ENCODE measurements at places on chromosomes 4 and X.

DNA sequence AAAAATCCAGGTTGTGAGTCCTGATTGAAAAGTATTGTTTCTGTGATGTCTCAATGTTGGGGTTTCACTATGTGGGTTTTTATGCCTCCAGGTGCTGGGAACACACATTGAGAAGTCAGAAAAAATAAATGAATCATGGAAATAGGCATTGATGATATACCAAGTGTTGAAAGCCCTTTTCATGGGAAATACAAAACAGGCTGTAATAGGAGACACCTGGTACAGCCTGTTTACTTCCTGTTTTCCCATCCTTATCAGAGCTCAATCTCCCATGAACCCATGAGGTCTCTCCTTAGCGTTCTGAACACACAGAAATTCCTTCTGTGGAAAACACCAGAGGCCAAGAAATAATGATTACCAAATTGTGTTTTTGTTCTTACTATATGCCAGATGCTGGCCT lies 106.3 kb upstream of the BOD1L1 start:
- no peak overlapping the region for H3K27ac ChIP-seq
- H3K4me3 ChIP-seq: no peak overlapping the region
- no peaks in the 10 kb centered on the region for H3K4me1 ChIP-seq
- H3K27me3 ChIP-seq: no peaks in the 10 kb centered on the region
- DNase-seq: peak; percentile 5

- no peaks in the 10 kb centered on the region for H3K4me1 ChIP-seq
- no peaks in the 10 kb centered on the region for H3K27me3 ChIP-seq
- peak; percentile 61 for DNase-seq
- no peak overlapping the region for H3K27ac ChIP-seq
These were observed 316.7 kb upstream of the DIPK2B start for GRCh38 chrX:45517090-45517973.

- no peaks in the 10 kb centered on the region for H3K27me3 ChIP-seq
- H3K36me3 ChIP-seq: no peaks in the 10 kb centered on the region
- no peaks in the 10 kb centered on the region for H3K4me1 ChIP-seq
- no peak for DNase-seq
- no peak overlapping the region for H3K27ac ChIP-seq
These were observed 462.0 kb downstream of the GABRG1 start for GRCh38 chr4:45661893-45662292.

DNA sequence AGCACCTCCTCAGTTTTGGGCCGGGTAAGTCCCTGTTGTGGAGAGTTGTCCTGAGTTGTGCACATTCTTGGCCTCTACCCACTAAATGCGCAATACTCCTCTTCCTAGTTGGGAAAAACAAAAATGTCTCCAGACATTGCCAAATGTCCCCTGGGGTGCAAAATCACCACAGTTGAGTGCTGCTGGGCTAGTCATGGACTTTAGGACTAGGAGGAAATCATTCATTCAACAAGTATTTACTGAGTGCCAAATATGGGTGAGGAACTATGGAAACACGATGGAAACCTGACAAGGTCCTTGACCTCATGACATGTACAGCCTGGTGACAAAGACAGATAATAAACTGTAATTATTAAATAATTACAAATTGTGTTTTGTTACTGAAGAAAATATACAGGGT lies 71.6 kb downstream of the STX18 start:
- H3K4me1 ChIP-seq: no peaks in the 10 kb centered on the region
- no peak overlapping the region for H3K27ac ChIP-seq
- no peak overlapping the region for H3K4me3 ChIP-seq
- H3K36me3 ChIP-seq: no peaks in the 10 kb centered on the region
- no peaks in the 10 kb centered on the region for H3K27me3 ChIP-seq
- DNase-seq: no peak

- peak; percentile 13 for DNase-seq
- H3K27me3 ChIP-seq: no peaks in the 10 kb centered on the region
- no peaks in the 10 kb centered on the region for H3K36me3 ChIP-seq
- H3K4me3 ChIP-seq: no peak overlapping the region
These were observed 5.4 kb downstream of the SCARB2 start for GRCh38 chr4:76208005-76208765.

- H3K27me3 ChIP-seq: no peaks in the 10 kb centered on the region
- H3K4me1 ChIP-seq: no peaks in the 10 kb centered on the region
- H3K27ac ChIP-seq: no peak overlapping the region
- DNase-seq: no peak
- H3K36me3 ChIP-seq: no peaks in the 10 kb centered on the region
These were observed 13.9 kb downstream of the SLC2A9 start for GRCh38 chr4:10007436-10007740.

DNA sequence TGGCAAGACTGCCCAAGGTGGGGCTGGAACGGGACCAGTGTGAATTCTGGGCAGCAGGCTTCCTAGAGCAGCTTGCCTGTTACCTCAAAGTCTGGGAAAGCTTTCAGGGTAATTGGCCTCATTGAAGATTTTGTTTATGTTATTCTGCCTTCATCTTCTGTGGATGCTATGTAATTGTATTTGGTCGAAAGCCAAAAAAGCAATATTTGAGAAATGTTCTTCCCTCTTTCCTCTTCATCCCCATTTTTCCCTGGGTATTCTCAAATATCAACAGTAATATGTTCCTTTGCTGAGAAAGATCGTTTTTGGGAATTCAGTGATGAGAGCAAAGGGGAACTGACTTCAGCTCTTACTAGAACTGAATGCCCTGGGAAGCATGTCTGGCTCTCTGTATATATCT lies 12.9 kb downstream of the TMEM131L start:
- no peak overlapping the region for H3K4me3 ChIP-seq
- DNase-seq: no peak
- no peaks in the 10 kb centered on the region for H3K4me1 ChIP-seq
- no peaks in the 10 kb centered on the region for H3K27me3 ChIP-seq
- H3K36me3 ChIP-seq: no peaks in the 10 kb centered on the region

DNA sequence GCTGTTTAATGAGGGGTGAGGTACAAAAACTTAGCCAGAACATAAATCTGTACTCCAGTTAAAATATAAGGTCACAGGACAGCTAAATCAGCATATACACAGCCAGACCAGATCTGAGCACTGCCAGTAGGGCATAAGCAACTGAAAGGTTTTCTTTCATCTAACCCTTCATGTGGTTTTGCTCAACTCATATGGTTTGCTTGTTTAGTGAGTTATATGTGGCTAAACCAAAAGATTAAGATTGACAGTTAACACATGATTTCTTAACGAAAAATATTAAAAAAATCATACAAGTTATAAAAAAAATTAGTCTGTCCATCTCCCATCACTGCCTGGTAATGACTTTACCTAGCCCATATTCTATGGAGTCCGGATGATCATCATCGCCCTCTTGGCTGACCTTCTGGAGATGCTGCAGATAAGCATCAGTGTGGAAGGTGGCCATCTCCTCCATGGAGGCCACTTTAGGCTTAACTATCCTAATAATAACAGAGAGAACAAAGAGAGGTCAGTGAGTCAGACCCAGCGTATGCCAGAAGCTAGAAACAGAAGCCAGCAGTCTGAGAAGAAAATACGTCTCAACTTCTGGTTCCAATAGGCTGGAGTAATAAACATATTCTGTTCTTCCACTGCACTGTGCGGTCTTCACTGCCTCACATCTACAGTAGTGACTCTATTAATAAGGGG lies 4.1 kb downstream of the HDAC8 start:
- no peak overlapping the region for H3K4me3 ChIP-seq
- H3K27me3 ChIP-seq: no peaks in the 10 kb centered on the region
- DNase-seq: no peak

- H3K36me3 ChIP-seq: no peaks in the 10 kb centered on the region
- H3K4me1 ChIP-seq: no peaks in the 10 kb centered on the region
- H3K27me3 ChIP-seq: no peaks in the 10 kb centered on the region
- no peak overlapping the region for H3K27ac ChIP-seq
- DNase-seq: no peak
These were observed 63.7 kb upstream of the WDFY3 start for GRCh38 chr4:85030156-85030555.

DNA sequence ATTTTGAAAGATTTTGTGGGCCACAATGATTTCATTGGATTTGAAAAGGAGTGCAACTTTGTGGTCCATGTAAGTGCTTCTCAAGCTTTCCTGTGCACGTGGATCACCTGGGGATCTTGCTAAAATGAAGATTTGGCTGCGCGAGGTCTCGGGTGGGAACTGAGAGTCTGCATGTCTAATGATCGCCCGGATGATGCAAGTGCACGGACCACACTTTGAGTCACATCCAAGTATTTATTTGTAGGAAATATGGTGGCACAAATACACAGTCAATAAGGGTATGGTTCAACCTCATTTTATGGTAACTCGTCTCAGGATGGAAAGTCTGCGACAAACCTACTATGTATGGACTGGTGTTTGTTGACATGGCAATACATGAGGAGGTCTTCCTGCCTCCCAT lies 899 bp downstream of the BMX start:
- H3K27ac ChIP-seq: no peak overlapping the region
- no peak for DNase-seq
- H3K4me1 ChIP-seq: no peaks in the 10 kb centered on the region
- H3K36me3 ChIP-seq: no peaks in the 10 kb centered on the region
- H3K27me3 ChIP-seq: no peaks in the 10 kb centered on the region

DNA sequence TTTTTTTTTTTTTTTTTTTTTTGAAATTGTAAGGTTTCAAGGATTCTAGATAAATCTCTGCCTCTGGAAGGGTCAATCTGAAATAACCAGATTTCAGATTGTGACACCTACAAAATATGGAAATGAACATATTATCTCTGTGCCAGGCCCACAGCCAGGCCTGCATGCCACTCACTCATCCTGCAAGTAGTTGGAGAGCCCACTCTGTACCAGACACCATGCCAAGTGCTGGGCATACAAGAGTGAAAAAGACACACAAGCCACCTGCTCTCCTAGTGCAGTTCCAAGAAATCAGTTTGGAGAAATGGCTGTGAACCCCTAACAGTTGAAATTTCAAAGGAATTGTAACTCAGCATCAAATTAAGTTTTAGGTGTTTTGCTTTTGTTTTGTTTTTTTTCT lies 145.9 kb upstream of the NOCT start:
- H3K27ac ChIP-seq: no peak overlapping the region
- no peak for DNase-seq
- H3K4me3 ChIP-seq: no peak overlapping the region
- no peaks in the 10 kb centered on the region for H3K36me3 ChIP-seq

- H3K27me3 ChIP-seq: no peaks in the 10 kb centered on the region
- no peak for DNase-seq
- H3K36me3 ChIP-seq: no peaks in the 10 kb centered on the region
These were observed 50.6 kb upstream of the ACSL4 start for GRCh38 chrX:109783701-109784079.

- no peak overlapping the region for H3K4me3 ChIP-seq
- peak; percentile 56 for DNase-seq
- H3K27me3 ChIP-seq: no peaks in the 10 kb centered on the region
- no peak overlapping the region for H3K27ac ChIP-seq
- H3K4me1 ChIP-seq: peaks cover 2% of the 10 kb centered on the region
These were observed 98.3 kb upstream of the ATOH1 start for GRCh38 chr4:93730251-93730650.

- DNase-seq: peak; percentile 26
- H3K4me1 ChIP-seq: no peaks in the 10 kb centered on the region
- no peaks in the 10 kb centered on the region for H3K36me3 ChIP-seq
- H3K4me3 ChIP-seq: no peak overlapping the region
- no peaks in the 10 kb centered on the region for H3K27me3 ChIP-seq
These were observed 56.8 kb downstream of the PCDH7 start for GRCh38 chr4:30776921-30777415.

Data from mesendoderm (in vitro differentiated cells).